ENCODE measurements at places on chromosomes 4 and X. TPM values are rescaled to one million over a fixed set of nuclear protein-coding genes. Genes with fewer than 3 reads are reported as not detected.

The CXXC4 gene
- not detected for total RNA-seq

The AFM gene
- total RNA-seq, result not detected

The PASD1 gene
- not detected for total RNA-seq

The SPIN3 gene
- 7.5 TPM for total RNA-seq

The FHDC1 gene
- 0.49 TPM for total RNA-seq

The FGA gene
- total RNA-seq, result 10.1 TPM

The GPR101 gene
- total RNA-seq, result not detected
